ENCODE measurements at places on chromosomes 13 and 19. TPM values are rescaled to one million over a fixed set of nuclear protein-coding genes. Genes with fewer than 3 reads are reported as not detected.

Gene TEX29
- total RNA-seq = not detected

Gene KCNC3
- 0.19 TPM for total RNA-seq

Gene CAPN12
- not detected for total RNA-seq

Gene CCDC70
- not detected for total RNA-seq

Gene TTYH1
- total RNA-seq = not detected

Gene C19orf67
- not detected for total RNA-seq

Gene ZNF69
- total RNA-seq = 1.3 TPM

Gene CAMSAP3
- total RNA-seq = under 0.01 TPM

Gene CACNA1A
- 0.09 TPM for total RNA-seq

Gene FFAR2
- total RNA-seq = not detected

Gene TSSK6
- 0.45 TPM for total RNA-seq

Gene SIGLEC11
- total RNA-seq = 0.09 TPM

Gene METTL21C
- not detected for total RNA-seq

Gene STOML3
- not detected for total RNA-seq

Gene TMC4
- not detected for total RNA-seq

Gene CUL4A
- 106 TPM for total RNA-seq

Gene ALKBH7
- total RNA-seq = 20.6 TPM

Gene THSD1
- 26.5 TPM for total RNA-seq

Gene C5AR1
- total RNA-seq = not detected

Gene OPA3
- total RNA-seq = 5.0 TPM

Gene PSG11
- total RNA-seq = not detected

Gene PNMA8B
- total RNA-seq = 0.28 TPM

Gene OR7D2
- not detected for total RNA-seq

Gene LGI4
- total RNA-seq = 0.09 TPM

Gene ELSPBP1
- not detected for total RNA-seq

Gene BRSK1
- total RNA-seq = 2.0 TPM

Gene GARIN5A
- 0.19 TPM for total RNA-seq

Gene TTC9B
- not detected for total RNA-seq

Gene NLRP4
- total RNA-seq = not detected

Gene GAPDHS
- not detected for total RNA-seq

Gene PSG3
- not detected for total RNA-seq

Gene CACNG8
- 1.7 TPM for total RNA-seq

Gene PTGIR
- total RNA-seq = 0.27 TPM

Gene ZNF14
- 3.4 TPM for total RNA-seq

Gene GNG8
- total RNA-seq = not detected

Gene RPS19
- total RNA-seq = 2,371 TPM

Gene CD209
- not detected for total RNA-seq

Gene HPN
- total RNA-seq = not detected

Gene PSG7
- not detected for total RNA-seq

Gene NALCN
- 7.3 TPM for total RNA-seq

Gene ZNF320
- 3.6 TPM for total RNA-seq

Gene LAMP1
- total RNA-seq = 183 TPM

Gene TUBA3C
- total RNA-seq = not detected

Gene SIGLEC10
- total RNA-seq = not detected

Gene RCBTB1
- total RNA-seq = 15.7 TPM

Gene URAD
- total RNA-seq = not detected

Gene C5AR2
- total RNA-seq = 0.09 TPM

Gene CGB2
- 0.19 TPM for total RNA-seq

Gene LSR
- 0.27 TPM for total RNA-seq

Gene FGF22
- total RNA-seq = not detected

Gene CASP14
- total RNA-seq = not detected

Gene IRGQ
- 23.5 TPM for total RNA-seq

Gene ETV2
- 0.09 TPM for total RNA-seq

Gene ZGLP1
- 0.27 TPM for total RNA-seq
